Fibroblast of skin of right biceps (primary cell): ENCODE measurements at places on chromosomes 5 and 9.

GRCh38 chr9:15306068-15306756 is 804 bp downstream of the TTC39B start:
- DNase-seq = peak; percentile 44

DNA sequence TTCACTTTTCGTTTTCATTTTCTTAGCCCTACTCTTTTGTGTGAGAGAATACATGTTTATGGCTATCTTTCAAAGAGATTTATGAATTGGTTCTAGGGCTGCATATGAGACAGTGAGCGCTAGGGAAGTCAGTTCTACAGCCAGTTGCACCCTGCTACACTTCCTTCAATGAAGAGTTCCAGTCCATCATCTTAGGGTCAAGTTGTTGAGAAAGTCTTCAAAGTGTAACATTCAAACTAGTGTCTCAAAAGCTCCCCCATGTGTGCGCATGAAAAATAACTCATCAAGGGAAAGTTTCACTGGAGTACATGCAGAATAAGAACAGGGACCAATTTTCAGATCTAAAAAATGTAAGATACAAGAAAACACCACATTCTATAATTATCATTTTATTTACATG is 317.2 kb downstream of the DEPDC1B start:
- peak; percentile 43 for DNase-seq

DNA sequence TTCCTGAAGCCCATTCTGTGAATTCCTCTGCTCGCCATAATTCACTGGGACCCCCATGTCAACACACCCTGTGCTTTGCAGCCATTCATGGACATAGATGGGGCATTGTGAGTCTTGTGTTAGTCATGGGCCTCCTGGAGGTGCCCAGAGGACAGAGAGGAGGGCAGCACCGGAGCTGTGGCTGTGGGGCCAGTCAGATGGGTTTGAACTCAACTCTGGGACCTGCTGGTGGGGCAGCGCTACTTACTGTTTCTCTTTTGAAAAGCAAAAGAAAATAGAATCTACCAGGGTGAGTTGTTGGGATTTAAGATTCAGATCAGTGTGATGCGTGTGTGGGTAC is 11.3 kb upstream of the EXOC3 start:
- no peak for DNase-seq

DNA sequence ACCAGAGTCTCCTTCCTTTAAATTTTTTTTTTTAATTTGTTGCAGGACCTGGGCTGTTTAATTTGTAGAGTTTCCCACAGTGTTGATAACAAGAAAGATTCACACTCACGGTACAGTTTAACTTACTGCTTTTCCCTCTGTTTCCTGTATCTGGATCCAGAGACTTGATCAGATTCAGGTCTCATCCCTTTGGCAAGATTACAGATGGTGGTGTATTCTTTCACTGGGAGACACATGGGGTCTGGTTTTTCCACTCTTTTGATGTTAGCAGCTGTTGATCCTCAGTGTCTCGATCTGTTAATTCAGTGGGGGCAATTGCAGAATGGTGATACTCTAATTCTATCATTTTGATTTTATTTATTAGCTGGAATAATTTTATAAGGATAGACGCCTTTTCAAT is 75.4 kb upstream of the TNFAIP8 start:
- DNase-seq = no peak

- peak; percentile 72 for DNase-seq
Measured at GRCh38 chr9:110802416-110803035, 133.9 kb downstream of the MUSK start.

DNA sequence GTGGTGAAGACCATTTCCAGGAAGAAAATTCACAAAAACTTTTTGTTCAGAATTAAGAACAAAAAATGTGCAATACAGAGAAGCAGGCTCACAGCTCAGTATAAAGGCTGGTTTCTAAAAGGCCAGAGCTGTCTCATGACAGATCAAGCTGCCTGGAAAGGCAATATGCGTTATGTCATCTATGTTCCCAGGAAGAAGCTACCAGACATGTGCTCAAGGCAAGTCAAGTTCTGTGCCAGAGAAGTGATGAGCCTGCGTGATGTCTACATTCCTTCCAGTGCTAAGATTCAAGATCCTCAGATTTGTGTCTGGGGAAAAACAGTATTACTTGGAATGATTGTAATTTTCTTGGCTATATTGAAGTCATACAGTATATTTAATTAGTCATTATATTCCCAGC is 104.3 kb downstream of the PDE4D start:
- peak; percentile 63 for DNase-seq

DNA sequence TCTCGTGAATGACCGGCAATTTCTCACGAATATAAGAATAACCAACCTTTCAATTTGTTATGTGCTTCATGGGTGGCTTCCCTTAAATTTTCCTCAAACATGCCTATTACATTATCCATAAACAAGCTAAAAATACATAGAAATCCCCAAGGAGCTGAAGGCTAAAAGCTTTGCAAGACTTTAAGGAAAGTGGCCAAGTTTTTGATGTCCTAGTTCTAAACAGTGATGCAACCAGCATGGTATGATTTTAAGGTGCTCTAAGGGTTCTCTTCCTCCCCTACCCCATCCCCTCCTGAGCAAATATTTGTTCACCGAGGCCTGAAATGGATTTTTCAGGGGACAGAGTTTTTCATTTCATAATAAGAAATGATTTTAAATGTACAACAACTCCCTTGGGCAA is 79.8 kb downstream of the RGS7BP start:
- DNase-seq = no peak

- DNase-seq = no peak
Measured at GRCh38 chr5:62692946-62693713, 114.5 kb downstream of the LRRC70 start.

DNA sequence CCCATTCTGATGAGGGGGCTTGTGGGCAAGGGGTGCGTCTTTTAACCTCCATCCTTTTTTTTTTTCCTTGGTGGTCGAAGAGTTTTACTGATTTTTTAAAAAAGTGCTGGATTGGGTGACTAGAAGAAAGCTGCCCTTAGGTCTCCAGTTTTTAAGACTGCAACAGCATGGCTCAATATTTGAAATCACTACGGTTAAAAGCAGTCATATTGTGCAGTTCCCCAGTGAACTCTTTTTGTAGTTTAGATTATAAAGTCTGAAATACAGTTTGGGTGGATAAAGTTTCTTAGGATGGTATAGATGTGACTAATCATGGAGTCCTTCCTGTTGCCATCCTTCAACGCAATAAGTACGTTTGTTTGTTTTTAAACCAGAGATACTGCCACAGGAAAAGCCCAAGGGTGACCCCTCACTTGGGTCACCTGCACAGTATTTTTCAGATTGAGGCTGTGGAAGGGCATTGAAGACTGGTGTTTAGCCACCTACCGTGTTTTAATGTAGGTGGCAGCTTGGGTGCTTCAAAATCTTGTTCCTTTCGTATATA is 520 bp upstream of the DHFR start:
- peak; percentile 3 for DNase-seq

DNA sequence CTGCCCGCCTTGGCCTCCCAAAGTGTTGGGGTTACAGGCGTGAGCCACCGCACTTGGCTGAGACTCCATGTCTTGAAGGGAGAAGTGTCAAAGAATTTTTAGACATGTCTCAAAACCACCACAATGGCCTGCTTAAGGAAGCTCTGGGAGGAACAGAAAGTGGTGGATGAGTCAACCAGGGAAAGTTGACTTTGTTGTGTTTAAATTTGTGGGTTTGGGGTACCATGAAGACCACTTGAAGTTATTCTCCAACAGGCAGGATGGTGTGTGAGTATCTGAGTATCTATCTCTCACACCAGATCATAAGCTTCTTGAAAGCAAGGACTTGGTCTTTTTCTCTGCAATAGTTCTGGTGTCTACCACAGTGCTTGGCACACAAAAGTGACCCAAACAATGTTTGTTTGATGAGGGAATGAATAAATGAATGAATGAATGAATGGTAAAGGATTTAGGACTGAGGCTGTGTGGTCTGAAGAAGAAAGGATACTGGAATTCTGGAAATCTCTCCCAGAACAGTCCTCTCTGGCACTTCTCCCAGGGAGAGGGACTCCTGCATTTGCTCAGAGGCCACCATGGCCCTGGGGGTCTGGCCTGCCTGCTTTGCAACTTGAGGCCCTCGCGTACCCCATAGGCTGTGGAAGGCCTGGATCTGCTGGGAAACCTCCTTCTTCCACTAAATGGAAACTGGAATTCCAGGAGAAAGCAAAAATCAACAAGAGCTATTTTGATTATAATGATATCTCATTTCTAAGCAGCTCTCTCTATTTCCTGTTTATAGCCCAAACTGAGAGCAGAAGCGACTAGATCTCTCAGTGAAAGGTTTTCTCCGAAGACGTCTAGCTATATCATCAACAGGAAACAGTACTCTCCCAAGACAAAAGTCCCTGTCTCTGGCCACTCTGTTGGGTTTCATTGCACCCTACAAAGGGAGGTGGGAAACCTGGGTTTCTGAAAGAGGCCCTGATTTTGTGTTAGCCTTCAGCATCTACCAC is 187.9 kb downstream of the PALM2AKAP2 start:
- no peak for DNase-seq

- DNase-seq = peak; percentile 21
Measured at GRCh38 chr5:62144401-62145022, 161.5 kb upstream of the KIF2A start.

- no peak for DNase-seq
Measured at GRCh38 chr9:34507966-34508365, 14.8 kb downstream of the ENHO start.

GRCh38 chr5:97544240-97544639 is 361.2 kb upstream of the RIOK2 start:
- no peak for DNase-seq

GRCh38 chr5:76329346-76329745 is 73.7 kb upstream of the IQGAP2 start:
- no peak for DNase-seq

DNA sequence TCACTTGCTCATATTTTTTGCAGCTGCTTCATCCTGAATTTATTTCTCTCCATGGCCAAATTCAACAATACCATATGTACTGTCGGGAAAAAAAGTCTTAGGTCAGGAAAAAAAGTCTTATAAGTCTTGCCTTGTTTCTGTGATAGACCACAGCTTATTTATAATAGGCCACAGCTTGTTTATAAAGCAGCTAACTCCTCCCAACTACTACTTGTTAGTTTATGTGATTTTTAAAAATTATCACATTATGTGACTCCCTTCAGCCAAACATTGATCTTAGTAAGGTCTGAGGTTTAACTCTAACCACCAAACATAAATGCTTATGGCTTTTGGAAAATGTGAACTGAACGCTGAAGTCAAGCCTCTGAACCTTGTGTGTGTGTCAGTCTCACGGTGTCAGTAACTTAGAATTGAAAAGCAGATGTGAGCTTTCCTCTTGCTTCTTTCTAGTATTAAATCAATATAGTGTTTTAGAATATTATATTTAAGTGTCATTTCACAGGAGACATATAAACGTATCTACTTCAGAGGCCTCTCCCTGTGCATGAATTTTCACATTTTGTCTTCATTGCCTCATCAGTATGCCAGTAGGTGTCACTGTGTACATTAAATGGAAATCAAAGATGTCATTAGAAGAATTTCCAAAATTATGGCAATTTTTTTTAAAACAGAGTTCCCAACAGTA is 51.3 kb downstream of the SNX24 start:
- DNase-seq = peak; percentile 33

GRCh38 chr5:65307931-65308330 is 173.8 kb downstream of the ADAMTS6 start:
- no peak for DNase-seq

GRCh38 chr9:257957-258356 is 43.3 kb downstream of the DOCK8 start:
- no peak for DNase-seq

DNA sequence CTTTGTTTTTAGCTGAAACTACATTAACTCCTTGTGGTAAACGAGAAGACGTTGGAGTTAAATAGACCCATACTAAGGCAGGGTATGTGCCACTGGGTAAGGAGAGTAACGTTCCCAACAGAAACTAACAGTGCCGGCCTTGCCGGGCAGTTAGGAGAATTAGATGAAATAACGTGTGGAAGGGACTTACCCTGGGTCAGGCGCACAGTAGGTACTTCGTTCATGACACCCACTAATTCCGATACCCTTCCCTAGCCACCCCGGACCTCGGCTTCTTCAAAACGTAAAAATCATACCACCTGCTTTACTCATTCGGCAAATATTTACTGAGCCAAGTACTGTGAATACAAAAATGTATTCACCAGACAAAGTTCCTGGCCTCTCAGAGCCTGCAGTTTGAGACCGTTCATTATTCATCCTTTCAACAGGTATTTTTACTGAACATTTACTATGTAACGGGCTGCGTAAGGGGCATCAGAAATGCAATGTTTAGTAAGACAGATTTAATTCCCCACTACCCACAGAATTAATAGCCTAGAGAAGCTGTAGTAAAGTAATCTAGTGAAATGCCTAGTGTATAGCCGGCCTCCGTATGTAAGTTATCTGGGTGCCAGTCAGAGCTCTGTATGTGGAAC is 3.2 kb upstream of the SMIM23 start:
- DNase-seq = no peak

DNA sequence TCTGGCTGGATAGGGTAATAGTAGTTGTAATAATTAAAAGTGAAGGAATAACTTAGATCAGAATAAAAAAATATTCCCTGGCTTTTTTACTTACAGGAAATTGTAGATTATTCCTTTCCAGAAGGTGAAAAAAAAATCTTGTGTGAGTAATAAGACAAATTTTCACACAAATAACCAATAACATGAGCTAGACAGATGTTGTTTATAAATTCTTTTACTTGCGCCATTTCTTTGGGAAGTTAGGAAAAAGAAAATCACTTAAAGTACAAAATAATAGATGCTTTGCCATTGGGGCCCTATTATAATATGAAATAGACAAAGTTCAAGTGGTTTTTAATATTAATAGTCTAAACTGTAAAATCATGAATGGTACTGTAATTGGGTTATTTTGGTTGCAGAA is 204.1 kb downstream of the ARRDC3 start:
- DNase-seq = no peak

- no peak for DNase-seq
Measured at GRCh38 chr5:174073122-174073660, 27.7 kb downstream of the NSG2 start.

- DNase-seq = peak; percentile 12
Measured at GRCh38 chr9:5326893-5327548, 12.7 kb downstream of the RLN1 start.
